Cortex of kidney (tissue), 1 donor: ENCODE measurements at places on chromosomes 5 and 9.

- DNase-seq, result no peak
These were observed 34.6 kb downstream of the PKD2L2 start for GRCh38 chr5:137923856-137924255.

GRCh38 chr5:175457466-175457865 lies 13.5 kb upstream of the DRD1 start:
- no peak for DNase-seq

DNA sequence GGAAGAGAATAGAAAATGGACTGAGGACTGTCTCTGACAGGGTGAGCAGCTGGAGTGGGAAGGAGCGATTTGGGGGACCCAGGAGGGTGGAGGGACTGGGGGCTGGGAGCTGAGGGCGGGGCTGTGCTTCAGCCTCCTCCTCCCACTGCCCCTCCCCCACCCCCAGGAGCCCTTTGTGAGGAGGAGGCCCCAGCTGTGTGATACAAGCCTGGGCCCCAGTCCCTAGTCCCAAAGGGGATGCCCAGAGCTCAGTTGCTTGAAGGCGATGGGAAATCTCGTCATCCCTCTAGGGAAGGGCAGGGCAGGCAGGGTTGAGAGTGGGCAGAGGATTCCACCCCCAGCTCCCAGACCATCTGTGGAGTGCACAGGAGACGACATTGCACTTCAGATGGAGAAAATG lies at the start of gene SPATA31E1:
TSS of gene SPATA31E1 (plus strand) at position 251 of the 400 bp plus-strand sequence. CDS start at position 266, 15 bp downstream.
- no peak for DNase-seq

DNA sequence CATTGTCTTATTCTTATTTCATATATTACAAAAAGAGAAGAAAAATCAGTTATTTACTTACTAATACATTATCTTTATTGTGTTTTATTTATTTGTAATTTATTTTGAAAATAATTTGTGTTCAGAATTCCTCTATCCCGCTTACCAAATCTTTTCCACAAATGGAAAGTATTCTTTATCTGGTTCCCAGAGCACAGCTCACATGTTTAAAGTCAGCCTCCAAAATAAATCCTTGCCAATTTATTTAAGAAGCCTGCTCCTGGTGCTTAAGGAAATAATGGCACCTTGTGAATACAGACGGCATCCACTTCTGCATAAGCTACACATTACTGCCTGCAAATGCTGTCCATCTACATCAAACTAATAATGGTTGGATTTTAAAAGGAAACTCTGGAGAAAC lies 435.4 kb downstream of the MTRR start:
- DNase-seq, result no peak

DNA sequence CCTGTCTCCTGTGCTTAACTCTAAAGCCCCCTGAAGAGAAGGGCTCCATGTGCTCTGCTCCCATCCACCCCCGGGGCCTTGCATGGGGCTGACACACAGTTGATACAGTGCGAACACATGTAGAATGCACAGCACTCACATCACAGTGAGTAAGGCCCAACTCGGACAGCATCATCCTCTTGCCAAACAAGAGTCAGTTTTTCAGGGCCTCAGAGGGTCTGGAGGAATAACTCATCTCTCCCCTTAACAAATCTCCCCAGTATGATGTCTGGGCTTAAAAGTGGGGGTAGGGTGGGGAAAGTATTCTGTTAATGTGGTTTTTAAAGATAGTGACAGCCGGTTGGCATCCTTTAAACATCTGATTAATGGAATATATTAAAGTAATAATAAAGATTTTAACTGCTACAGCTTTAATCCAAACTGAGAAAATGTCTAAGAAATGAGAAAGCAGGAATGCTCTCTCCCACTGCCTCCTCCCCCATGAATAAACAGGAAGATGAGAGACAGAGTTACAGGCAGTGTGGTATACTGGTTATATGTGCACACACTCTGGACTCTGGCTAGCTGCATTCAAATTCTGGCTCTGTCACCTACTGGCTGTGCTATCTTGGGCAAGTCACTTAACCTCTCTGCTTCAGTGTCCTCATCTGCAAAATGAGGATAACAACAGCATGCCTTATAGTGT lies 22.5 kb downstream of the APBA1 start:
- DNase-seq, result no peak

DNA sequence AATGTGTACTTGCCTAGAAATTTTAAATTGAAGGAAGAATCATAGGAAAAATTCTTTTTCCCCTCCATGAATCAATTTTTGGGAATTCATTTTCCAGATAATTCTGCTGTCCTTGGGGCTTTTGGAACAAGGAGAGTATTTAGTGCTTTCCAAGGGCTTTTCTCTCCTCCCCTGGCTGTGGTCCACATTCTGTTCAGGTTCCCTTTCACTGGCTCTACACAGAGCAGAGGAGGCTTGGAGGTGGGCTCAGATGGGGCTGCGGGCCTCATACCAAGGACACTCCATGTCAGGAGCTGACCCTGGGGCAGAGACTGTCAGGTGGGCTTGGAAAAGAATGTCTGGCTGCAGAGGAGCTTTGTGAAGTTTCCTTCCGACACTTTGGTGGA lies 128.1 kb downstream of the GADD45G start:
- no peak for DNase-seq

DNA sequence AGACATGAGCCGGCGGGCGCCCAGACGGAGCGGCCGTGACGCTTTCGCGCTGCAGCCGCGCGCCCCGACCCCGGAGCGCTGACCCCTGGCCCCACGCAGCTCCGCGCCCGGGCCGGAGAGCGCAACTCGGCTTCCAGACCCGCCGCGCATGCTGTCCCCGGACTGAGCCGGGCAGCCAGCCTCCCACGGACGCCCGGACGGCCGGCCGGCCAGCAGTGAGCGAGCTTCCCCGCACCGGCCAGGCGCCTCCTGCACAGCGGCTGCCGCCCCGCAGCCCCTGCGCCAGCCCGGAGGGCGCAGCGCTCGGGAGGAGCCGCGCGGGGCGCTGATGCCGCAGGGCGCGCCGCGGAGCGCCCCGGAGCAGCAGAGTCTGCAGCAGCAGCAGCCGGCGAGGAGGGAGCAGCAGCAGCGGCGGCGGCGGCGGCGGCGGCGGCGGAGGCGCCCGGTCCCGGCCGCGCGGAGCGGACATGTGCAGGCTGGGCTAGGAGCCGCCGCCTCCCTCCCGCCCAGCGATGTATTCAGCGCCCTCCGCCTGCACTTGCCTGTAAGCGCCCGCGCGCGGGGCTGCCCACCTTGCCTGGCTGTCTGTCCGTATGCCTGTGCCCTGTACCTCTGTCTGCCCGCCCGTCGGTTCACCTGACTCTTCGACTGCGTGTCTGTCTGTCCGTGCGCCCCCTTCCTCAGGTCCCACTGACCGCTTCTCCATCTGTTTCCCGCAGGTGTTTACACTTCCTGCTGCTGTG lies 412 bp downstream of the FGF18 start:
- DNase-seq, result no peak

DNA sequence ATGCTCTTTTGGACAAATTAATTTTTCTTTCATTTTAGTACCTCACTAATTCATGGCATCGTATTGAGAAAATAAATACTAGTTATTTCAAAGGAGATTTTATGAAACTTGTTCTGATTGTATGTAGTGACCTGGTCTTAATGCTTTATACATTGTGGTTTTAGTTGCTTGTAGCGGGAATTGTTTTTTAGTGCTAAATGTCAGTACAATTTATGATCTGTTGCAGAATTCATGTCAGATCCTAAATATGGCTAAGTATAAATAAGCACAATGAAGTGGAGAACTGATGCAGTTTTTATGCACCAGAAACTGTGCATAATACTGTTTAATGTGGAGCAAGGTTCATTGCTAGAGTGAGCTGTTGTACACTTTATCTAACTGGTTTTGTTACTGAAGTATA lies 308.8 kb downstream of the PJA2 start:
- no peak for DNase-seq

- no peak for DNase-seq
These were observed 35.6 kb downstream of the CD180 start for GRCh38 chr5:67160985-67161384.

GRCh38 chr9:118686959-118687358 lies 682.3 kb downstream of the BRINP1 start:
- no peak for DNase-seq

DNA sequence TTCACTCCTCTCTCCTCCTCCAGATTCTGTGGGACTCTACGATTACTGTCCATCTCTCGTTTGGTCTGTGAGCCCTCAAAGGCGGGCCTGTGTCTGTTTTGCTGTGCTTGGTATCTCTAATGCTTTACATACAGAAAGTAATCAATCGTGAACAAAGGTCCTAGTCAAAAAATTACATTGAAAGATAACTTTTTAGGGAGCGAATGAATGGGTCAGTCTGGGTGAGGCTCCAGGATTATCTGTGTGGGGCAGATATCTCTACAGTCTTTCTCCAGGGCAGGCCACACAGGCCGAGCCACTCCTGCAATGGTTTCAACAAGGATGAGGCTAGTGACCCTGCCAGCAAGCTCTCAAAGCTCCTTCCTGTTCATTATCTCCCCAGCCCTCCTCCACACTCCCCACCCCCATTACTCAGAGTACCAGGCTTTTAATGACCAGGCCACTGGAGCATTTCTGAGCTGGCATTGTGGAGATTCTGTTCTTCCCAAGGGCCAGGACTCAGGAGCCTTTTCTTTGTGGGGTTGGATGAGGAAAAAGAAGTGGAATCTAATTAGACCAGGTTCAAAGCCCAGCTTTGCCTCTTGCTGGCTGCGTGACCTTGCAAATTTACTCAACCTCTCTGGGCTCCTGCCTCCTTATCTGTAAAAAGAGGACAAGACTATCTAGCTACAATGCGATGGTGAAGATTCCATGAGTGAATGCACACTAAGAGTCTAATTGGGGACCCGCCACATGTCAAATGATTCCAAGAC lies 10.2 kb downstream of the CORO2A start:
- no peak for DNase-seq

- DNase-seq, result no peak
These were observed 176.4 kb downstream of the ARRDC3 start for GRCh38 chr5:91206734-91207133.

DNA sequence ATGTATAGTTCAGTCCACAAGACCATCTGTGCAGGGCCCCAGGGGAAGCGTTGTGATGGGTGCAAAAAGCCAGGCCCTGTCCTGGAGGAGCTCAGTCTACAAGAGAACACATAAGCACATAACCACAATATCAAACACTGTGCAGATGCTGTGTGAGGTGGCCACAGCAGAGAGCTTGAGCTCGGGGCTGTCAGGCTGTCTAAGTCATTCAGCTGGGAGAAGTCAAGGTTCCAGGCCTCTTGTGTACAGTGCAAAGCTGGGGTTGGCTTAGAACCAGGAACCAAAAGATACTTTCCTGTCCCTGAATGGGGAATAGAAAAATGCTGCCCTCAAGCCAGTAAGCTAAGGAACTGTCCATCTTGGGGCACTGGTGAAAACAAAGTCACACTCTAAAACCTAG lies 75.0 kb downstream of the PRDM6 start:
- no peak for DNase-seq

- no peak for DNase-seq
These were observed 3.4 kb upstream of the AMBP start for GRCh38 chr9:114081441-114082016.

GRCh38 chr9:127783111-127784008 lies 2.5 kb upstream of the CDK9 start:
- DNase-seq, result no peak

- DNase-seq, result no peak
These were observed 19.8 kb upstream of the CARTPT start for GRCh38 chr5:71699233-71699632.

DNA sequence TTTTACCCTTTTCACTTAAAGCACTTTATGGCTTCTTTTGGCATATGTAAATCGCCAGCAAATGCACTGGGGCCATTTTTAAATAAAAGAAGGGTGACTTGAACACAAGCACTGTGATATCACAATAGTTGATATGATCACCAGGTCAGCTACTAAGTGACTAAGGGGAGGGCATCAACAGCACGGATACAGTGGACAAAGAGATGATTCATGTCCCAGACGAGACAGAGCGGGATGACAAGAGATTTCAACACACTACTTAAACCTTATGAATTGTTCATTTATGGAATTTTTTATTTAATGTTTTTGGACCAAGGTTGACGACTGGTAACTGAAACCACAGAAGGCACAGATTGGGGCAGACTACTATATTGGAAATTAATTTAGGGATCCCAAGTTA lies 54.1 kb downstream of the RORB start:
- DNase-seq, result no peak

DNA sequence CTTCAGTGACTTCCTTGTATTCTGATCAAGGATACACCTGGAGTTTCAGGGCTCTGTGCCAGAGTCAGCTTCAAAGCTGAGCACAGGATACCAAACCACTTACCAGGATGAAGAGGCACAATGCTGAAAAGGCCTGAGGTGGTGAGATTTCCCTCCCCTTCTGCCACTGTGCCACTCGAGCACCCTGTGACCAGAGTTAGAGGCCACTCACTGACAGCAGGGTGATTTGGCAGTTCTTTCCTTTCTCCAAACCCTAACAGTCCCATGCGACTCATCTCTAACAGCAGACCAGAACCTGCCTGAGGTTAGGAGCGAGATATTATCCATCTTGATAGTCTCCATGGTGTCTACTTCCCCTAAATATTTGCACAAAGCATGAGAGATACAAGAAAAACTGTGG lies 1.8 kb downstream of the PLGRKT start:
- DNase-seq, result no peak
